Left kidney (tissue), 8 donors: ENCODE measurements at places on chromosomes 6 and 20.

- no peak for DNase-seq
Measured at GRCh38 chr6:153621491-153621890, 417.5 kb upstream of the OPRM1 start.

DNA sequence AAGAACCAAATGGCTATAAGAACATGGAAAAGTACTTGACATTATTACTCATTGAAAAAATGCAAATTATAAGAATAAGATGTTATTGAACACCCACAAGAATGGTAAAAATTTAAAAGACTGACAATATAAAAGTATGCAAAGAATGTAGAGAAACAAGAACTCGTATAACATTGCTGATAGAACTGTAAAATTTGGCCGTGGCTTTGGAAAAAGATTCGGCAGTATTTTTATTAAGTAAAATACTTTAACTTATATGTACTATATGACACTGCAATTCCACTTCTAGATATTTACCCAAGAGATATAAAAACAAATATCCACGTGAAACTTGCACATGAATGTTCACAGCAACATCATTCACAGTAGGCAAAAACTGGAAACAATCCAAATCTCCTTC lies 239.2 kb downstream of the TPBG start:
- no peak for DNase-seq

DNA sequence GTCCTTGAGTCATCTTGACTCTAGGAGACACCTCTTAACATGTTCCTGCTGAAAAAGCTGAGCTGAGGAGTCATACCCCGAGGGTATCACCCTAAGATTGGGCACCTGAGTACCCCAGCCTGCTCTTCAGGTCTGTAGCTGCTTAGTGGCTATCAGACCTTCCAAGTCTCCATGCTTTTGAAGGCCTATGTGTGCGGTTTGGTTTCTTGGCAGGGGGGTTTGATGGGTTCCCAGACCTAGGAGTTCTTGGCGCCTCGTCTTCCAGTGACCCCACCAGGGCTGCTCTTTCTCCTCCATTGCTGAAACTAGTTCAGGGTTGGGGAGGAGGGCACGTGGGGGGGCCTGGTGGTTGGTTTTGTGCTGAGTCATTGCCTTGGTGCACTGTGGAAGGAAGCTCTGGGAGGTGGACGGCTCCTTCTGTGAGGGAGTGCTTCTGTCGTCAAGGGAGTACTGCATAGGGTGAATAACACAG lies 20.1 kb downstream of the IGF2R start:
- DNase-seq: no peak

DNA sequence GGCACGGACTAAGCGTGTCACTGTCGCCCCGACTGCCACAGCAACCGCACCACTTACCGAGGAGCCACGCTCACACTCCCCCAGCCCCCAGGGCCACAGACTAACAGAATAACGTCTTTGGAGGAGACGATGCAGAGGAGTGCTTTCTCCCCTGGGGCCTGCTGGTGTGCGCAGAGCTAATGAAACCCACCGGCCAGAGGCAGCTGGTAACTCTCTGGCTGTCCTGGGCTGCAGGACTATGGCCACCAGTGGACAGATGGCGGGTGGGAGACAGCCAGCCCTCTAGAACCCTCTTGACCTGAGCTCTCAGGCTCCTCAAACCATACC lies 228.0 kb downstream of the DLL1 start:
- no peak for DNase-seq

GRCh38 chr20:46595933-46596332 lies 45.5 kb upstream of the OCSTAMP start:
- no peak for DNase-seq

DNA sequence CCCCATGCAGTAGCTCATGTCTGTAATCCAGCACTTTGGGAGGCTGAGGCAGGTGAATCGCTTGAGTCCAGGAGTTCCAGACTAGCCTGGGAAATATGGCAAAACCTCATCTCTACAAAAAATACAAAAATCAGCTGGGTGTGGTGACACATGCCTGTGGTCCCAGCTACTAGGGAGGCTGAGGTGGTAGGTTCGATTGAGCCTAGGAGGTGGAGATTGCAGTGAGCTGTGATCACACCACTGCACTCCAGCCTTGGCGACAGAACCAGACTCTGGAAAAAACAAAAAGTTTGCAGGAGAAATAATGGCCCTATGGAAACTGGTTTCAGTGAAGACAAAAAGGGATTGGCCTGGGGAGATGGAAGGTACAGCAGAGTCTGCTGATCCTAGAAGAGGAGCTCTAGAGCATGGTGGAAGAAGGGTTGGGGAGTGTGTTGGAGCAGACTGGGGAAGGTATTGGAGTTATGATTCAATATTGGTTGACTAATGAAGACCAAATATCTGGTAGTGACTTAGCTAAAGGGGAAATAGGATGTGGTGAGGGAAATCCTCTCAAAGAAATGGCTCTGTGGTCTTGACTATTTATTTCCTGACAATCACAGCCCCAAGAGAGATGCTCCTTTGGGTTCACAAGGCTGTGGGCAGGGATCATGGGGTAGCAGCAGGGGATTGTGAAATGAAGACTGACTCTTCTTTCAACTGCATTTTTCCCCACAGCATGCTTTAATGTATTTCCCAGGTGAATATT lies 281.9 kb downstream of the UTRN start:
- DNase-seq: no peak

DNA sequence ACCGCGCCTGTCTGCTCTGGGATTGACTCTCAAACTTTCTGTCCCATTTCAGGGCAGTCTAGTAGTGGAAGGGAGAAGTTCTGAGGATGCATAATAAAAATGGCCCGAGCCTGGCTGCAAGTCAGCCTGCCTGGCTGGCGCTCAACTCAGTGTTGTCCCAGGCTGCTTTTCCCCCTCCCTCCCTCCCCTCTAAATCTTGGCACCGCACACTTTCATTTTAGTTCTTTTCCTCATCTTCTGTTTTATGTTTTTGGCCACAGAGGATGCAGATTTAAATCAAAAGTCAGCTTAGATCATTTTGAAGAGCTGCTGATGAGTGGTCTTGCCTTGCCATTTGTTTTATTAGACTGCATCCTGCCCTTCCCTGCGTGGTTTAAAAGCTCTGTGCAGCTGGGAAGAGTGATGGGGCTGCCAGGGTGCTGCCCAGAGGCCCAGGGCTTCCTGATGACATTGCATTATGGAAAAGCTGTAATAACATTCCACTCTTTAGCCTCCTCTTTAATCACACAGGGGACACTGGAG lies 6.5 kb upstream of the UQCC2 start:
- no peak for DNase-seq

DNA sequence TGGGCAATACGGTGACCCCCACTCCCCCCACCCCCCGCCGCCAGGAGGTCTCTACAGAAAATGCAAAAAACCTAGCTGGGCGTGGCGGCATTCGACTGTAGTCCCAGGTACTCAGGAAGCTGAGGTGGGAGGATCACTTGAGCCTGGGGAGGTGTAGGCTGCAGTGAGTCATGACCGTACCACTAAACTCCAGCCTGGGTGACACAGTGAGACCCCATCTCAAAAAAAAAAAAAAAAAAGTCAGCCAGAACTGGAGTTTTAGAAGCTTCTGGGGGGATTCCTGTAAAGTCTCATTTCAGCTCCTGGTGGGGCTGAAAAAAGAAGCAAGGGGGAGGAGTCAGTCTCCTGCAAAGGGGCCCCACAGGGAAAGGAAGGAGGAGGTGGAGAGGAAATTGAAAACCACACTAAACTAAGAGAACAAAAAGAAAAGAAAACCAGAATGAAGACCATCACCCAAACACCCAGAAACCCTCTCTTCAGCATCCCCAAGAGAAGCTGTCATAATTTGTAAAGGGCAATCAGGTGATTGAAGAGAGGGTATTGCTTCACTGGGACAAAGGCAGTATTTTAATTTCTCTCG lies 50.4 kb downstream of the NOL4L start:
- no peak for DNase-seq

GRCh38 chr6:106763361-106763760 lies 134.0 kb downstream of the QRSL1 start:
- DNase-seq: no peak
